Endothelial cell of umbilical vein (primary cell): ENCODE measurements at places on chromosomes 7 and 10. TPM values are rescaled to one million over a fixed set of nuclear protein-coding genes. Genes with fewer than 3 reads are reported as not detected.

GRCh38 chr7:138542183-138542582 is 82.1 kb downstream of the TRIM24 start:
- DNase-seq, result no peak

DNA sequence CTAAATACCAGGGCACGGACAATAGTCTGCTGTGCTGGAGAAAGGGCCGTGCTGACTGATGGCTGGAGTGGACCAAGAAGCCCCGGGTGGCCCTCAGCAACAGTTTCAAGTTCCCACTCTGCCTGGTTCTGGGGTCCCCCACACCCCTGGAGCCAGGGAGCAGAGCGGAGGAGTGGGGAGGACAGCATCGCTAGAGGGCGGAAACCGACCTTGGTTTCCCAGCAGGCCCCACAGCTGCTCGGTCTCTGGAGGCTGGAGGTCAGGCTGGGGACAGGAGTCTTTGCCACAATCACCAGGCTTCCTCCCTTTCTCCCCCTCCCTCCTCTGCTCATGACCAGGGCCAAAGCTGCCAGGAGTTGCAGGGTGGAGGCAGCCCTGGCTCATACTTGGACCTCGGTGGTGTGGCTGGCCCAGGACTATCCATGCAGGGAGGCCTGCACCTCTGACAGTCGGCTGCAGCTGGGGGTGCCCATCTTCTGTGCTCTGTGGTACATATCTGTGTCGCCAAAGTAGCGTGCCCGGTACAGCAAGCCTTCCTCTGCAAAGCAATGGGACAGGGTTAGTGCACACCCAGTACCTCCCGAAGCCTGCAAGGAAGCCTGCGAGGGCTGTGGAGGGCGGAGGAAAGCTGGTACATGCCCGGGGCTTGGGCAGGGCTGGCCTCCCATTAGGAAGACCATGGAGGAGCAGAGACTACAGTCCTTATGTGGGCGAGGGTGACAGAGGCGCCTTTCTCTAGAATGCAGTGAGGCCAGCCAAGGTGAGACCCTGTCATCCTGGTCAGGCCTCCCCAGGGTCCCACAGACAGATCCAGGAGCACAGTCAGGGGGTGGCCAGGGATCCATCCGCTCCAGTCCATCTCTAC is 19.1 kb downstream of the DNAJB12 start:
- DNase-seq, result peak; percentile 59

- no peak for DNase-seq
Observed at GRCh38 chr7:909358-910329, 33.3 kb downstream of the GET4 start.

DNA sequence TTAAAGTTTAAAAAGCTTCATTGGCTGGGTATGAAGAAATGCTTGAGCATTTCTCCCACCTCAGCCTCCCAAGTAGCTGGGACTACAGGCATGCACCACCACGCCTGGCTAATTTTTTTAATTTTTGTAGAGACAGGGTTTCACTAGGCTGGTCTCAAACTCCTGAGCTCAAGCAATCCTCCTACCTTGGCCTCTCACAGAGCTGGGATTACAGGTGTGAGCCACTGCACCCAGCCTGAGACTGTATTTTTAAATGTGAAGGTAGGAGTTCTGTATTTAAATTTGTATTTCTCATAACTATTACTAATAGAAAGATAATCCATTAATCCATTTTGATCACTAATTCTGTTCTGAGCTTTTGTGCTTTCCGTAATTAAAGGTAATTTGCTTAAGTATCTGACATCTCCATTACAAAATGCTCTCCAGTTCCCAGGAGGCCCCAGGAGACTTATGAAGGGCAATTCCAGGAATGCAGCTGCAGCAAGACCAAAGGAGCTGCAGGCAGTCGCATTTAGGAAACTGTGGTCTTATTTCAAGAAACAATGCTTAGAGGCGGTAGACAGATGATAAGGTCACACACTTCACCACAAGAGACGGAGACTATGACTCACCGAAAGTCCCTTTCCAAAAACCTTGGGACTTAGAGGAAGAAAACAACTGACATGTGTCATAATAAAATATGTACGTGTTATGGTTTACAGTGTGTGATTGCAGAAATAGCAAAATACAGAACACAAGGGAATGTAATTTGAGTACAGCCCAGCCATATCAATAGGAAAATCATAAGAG is 23.3 kb downstream of the YAE1 start:
- DNase-seq, result peak; percentile 99

DNA sequence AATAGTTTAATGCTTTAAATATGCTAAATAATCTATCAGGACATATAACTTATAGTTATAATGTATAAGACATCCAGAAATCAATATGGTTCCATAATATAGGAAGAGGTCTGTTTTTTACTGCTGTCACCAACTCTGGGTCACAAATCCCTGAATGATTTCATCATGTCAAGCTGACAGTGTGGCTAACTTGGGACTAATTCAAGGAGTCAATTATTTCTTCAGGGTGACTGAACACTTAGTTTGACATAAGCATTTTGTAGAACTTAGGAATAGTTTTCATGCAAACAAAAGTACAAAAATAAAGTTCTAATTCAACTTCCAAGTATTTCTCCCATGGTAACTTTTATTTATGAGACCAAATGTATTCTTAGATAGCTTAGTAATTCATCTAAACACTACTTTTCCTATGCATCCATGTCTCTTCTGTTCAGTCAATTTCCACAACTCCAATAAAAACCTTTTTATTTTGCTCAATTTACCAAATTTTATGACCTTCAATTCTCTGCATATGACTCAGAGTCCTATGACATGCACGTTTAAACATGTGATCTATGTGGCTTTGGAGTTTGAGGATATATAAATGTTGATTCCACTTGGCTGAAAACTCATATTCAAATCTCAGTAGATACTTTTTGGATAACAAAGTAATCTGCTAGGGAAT is 40.3 kb upstream of the GNAT3 start:
- DNase-seq, result no peak

DNA sequence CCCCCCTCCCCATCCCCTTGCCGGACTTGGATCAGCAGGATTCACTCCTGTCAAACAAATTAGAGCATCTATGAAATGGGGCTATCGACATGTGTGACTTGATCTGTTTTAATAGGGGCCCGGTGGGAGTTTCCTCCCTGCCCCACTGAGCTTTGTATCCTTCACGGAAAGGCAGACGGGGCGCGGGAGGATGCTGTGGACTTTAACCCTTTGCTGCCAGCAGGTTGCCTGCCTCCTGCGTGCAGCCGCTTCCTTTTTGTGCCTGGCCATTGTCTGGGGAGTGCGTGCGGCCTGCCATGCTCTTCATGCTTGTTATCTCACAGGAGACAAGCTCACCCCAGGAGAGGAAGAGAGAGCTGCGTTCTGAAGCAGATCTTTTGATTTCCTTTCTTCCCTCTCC is 512.8 kb upstream of the GALNT17 start:
- DNase-seq, result no peak

DNA sequence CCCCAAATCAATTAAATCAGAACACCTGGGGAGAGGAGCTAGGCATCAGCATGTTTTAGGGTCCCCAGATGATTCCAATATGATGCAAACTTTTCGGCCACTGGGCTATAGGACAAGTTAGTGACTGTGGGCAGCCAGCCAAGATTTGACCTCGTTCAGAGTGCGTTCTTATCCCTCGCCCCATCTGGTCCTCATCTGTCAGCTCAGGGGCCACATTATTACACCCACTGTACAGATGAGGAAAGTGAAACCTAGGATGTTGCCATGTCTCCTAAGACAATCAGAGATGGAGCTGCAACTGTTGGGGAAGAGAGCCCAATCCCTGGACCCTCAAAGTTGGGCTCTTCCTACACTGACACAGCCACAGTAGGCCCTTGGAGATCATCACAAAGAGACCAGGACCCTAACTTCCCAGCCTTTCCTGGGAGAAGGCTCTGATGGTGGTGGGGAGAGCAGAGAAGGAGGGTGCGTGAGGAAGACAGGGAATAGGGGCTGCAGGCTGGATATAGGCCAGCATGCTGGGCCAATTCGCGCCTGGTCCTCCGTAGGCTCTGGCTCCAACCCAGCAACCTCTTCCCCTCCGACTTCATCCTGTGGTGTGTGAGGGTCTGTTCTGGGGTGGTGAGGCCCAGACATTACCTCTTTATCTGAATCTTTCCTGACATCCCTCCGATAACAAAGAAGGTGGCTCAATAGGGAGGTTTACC is 109.4 kb upstream of the ZMIZ1 start:
- no peak for DNase-seq

Gene GPR37
- total RNA-seq, result 2.1 and 2.2 TPM in 2 replicates

GRCh38 chr10:73205890-73206289 is 38.0 kb downstream of the FAM149B1 start:
- DNase-seq, result no peak

- no peak for DNase-seq
Observed at GRCh38 chr7:28297801-28298459, 114.4 kb upstream of the CREB5 start.

Gene PRSS2
- total RNA-seq, result not detected in 2 replicates

DNA sequence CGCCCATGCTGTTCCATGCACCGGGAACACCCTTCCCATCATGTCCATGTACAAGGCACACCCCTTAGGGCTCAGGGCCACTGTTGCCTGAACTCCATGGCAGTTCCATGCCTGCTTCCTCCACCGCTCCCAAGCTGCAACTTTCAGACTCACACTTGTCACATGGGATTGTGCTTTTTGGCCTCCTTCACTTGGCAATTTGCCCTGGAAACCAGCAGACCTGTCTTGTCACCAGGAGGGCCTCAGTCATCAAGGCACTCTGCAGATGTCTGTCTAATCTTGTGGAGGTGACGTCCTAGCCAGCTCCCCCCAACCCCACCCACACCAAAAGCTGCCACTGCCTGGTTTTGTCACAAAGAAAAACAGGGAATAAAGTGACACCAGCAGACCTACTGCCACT is 47.5 kb downstream of the CARD11 start:
- DNase-seq, result no peak

- no peak for DNase-seq
Observed at GRCh38 chr10:113980408-113981087, 63.1 kb upstream of the ADRB1 start.

- DNase-seq, result no peak
Observed at GRCh38 chr10:62071846-62072281, 170.4 kb downstream of the ARID5B start.

Gene CARD11
- total RNA-seq, result 32.0 and 41.8 TPM in 2 replicates

Gene SPDYE3
- not detected in 2 replicates for total RNA-seq

DNA sequence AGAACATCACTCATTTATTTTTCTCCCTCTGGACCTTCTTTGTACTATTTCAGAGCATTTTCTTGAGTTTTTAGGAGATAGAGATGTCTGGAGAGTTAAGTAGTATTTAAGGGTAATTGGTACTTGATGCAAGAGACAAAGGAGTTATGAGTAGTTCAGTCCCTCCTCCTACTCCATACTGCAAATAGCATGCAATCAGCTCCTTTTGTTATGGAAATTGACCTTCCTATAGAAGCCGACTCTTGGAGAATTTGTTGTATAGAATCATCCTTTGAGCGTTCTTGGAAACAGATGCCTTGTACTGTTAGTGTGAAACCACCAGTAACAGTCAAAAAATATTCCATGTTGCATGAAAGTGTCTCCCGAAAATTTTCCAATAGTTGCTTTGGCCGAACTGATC is 428.2 kb upstream of the GALNT17 start:
- no peak for DNase-seq

Gene SUN3
- not detected in 2 replicates for total RNA-seq

Gene DENND2A
- 0.33 TPM in 1 of 2 replicates, not detected in the other for total RNA-seq

DNA sequence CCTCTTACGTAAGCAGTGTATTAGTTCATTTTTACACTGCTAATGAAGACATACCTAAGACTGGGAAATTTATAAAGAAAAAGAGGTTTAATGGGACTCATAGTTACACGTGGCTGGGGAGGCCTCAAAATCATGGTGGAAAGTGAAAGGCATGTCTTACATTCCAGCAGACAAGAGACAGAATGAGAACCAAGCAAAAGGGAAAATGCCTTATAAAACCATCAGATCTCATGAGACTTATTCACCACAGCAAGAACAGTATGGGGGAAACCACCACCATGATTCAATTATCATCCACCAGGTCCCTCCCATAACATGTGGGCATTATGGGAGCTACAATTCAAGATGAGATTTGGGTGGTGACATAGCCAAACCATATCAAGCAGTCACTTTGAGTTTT is 126.3 kb upstream of the CXCL12 start:
- DNase-seq, result no peak

- DNase-seq, result no peak
Observed at GRCh38 chr10:24288581-24288980, 79.6 kb downstream of the KIAA1217 start.

GRCh38 chr7:19814776-19815175 is 41.4 kb upstream of the TMEM196 start:
- no peak for DNase-seq

Gene MORN4
- 8.4 and 12.2 TPM in 2 replicates for total RNA-seq

Gene UNC5B
- total RNA-seq, result 2.5 and 5.4 TPM in 2 replicates

GRCh38 chr7:6709808-6710207 is 3.1 kb upstream of the ZNF12 start:
- no peak for DNase-seq

GRCh38 chr10:43393606-43394360 is 15.2 kb downstream of the HNRNPF start:
- DNase-seq, result no peak

- no peak for DNase-seq
Observed at GRCh38 chr10:44424298-44424697, 39.4 kb upstream of the CXCL12 start.

DNA sequence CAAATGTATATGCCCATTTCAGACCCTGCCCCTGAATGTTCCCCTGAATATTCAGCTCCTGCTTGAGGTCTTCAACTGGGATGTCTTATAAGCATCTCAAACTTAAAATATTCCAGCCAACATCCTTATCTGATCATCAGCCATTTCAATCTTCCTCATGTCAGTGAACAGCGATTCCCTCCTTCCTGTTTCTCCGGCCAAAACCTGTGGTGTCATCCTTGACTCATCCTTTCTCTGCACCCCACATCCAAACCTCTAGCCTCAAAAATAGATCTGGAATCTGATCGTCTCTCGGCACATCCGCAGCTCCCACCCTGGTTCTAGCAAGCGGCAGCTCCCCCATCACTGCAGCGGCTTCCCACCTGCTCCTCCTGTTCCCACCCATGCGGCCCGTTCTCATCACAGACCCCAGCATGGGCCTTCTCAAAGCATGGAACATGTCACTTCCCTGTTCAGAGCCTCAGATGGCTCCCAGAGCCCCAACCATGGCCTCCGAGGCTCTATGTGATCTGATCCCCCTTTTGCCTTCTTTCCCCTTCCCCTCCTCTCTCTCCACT is 165.7 kb downstream of the HECW1 start:
- no peak for DNase-seq

Gene CALML3
- not detected in 2 replicates for total RNA-seq

DNA sequence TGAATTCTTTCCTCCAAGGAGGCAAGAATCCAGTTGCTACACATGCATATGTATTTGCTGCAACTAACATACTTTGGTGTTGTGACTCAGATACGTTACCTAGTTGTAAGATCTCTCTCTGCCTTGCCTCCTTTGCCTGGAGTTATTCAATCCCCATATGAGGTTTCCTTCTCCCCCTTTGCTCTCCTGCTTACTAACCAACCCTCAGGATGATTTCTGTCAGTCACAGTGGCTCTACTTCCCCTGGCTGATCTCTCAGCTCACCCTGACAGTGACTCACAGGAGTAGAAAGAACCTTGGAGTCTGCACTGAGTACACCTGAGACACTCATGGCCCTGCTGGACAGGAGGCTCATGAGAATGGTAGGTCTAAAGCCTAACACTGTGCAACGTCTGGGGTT is 92.0 kb downstream of the TMEM106B start:
- DNase-seq, result no peak

GRCh38 chr10:4914213-4914850 is 48.9 kb upstream of the AKR1C1 start:
- no peak for DNase-seq
